ENCODE measurements at places on chromosomes 4 and X. TPM values are rescaled to one million over a fixed set of nuclear protein-coding genes. Genes with fewer than 3 reads are reported as not detected.
A peak's percentile ranks its signal among the peaks of the same experiment; 100 is the strongest.

DNA sequence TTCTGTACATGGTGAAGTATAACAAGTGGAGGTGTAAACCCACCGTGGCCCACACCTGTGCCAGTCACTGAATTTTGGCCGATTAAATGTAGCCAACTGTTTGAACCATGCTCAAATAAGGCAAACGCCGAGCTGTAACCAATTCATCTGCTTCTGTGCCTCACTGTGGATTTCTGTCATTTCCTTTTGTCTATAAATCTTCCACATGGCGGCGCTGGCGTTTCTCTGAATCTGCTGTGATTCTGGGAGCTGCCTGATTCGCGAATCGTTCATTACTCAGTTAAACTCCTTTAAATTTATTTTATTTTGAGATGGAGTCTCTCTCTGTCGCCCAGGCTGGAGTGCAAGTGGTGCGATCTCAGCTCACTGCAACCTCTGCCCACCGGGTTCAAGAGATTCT is 19.2 kb downstream of the SUPT20HL2 start:
- peak; percentile 34 for DNase-seq

- DNase-seq: no peak
Observed at GRCh38 chr4:129917651-129918050, 821.7 kb downstream of the C4orf33 start.

DNA sequence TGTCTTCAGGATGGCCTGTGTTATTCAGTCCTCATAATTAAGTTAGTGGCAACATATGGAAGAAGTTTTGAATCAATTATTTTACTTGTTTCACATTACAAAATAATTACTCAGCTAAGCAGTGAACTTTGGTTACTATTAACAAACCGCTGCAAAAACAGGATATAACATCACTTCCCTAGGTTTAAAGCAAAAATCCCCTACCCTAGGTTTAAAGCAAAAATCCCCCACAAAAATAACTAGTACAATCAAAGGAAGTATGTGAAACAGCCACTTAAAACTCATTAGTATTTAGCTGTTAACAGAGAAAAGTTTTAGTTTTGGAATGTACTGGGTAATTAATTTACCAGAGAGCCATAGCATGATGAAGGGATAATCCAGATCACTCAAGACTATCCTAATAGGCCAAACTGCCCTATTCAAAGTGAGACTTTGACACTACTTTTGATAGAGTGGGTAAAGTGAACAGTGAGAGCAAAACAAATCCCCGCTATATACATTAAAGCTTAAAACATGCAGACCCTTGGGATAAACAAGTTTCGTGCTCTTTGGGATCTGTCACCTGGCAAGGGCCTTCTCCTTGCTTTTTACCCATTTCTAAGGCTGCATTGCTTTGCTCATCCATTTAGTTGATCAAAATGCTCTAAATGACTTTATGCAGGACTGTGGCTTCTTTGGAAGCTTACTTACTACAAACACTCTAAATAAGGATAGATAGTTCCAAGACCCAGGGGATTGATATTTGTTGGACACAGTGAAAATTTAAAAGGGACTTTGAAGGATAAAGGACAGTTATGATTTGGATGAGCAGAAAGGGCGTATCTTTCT is 36.4 kb upstream of the GPR174 start:
- DNase-seq: no peak

- DNase-seq: no peak
Observed at GRCh38 chr4:152525878-152526277, 10.0 kb downstream of the FBXW7 start.

DNA sequence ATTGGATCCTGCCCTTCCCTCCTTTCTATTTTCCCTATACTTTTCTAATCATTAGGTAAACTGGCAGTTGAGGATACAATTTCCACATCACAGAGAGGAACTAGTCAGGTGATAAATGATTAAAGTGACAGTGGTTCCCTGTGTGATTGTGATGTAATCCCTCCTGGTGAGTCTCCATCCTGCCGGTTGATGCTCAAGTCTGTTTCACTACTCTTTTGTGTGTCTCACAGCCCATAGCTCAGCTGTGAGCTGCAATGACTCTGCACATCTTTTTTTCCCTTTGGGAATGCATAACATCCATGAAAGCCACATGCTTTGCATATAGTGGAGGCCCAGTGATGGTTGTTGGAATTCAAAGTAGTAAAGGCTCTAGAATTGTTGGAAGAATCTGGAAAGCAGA is 60.4 kb downstream of the CCNI start:
- DNase-seq: no peak

L1CAM gene
- 133 TPM for total RNA-seq
